ENCODE measurements at places on chromosomes 3 and 15. TPM values are rescaled to one million over a fixed set of nuclear protein-coding genes. Genes with fewer than 3 reads are reported as not detected.

The STOML1 gene
- total RNA-seq: 12.0 TPM

- DNase-seq: no peak
- no peak overlapping the region for H3K27ac ChIP-seq
- peaks cover 34% of the 10 kb centered on the region for H3K4me1 ChIP-seq
- no peak overlapping the region for H3K4me3 ChIP-seq
- no peaks in the 10 kb centered on the region for H3K27me3 ChIP-seq
- H3K36me3 ChIP-seq: no peaks in the 10 kb centered on the region
These were observed 98.1 kb downstream of the SEMA5B start for GRCh38 chr3:122929188-122930062.

DNA sequence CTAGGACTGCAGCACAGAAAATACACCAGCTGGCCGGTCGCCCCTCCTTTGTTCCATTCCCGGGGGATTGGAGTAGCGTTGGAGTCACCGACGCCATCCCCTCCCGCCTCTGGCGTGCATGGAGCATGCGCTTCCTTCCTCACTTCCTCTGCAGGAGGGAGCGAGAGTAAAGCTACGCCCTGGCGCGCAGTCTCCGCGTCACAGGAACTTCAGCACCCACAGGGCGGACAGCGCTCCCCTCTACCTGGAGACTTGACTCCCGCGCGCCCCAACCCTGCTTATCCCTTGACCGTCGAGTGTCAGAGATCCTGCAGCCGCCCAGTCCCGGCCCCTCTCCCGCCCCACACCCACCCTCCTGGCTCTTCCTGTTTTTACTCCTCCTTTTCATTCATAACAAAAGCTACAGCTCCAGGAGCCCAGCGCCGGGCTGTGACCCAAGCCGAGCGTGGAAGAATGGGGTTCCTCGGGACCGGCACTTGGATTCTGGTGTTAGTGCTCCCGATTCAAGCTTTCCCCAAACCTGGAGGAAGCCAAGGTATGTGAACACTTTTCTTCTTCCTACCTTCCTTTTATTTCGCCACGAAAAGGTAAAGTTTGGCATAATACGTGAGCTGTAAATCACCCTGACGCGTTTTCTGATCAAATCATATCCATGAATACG, at the start of gene SCG3:
TSS of gene SCG3 (plus strand) at position 201 of the 661 bp plus-strand sequence. CDS start at position 454, 253 bp downstream.
- peak; percentile 21 for DNase-seq
- H3K4me1 ChIP-seq: peaks cover 11% of the 10 kb centered on the region
- H3K27me3 ChIP-seq: peaks cover 22% of the 10 kb centered on the region
- H3K36me3 ChIP-seq: no peaks in the 10 kb centered on the region

- H3K4me3 ChIP-seq: no peak overlapping the region
- H3K4me1 ChIP-seq: peaks cover 44% of the 10 kb centered on the region
- H3K36me3 ChIP-seq: peaks cover 85% of the 10 kb centered on the region
- no peaks in the 10 kb centered on the region for H3K27me3 ChIP-seq
- peak; percentile 67 for DNase-seq
These were observed 38.2 kb downstream of the TGFBR2 start for GRCh38 chr3:30644615-30645014.

The SLC35G2 gene
- total RNA-seq: 7.6 TPM

DNA sequence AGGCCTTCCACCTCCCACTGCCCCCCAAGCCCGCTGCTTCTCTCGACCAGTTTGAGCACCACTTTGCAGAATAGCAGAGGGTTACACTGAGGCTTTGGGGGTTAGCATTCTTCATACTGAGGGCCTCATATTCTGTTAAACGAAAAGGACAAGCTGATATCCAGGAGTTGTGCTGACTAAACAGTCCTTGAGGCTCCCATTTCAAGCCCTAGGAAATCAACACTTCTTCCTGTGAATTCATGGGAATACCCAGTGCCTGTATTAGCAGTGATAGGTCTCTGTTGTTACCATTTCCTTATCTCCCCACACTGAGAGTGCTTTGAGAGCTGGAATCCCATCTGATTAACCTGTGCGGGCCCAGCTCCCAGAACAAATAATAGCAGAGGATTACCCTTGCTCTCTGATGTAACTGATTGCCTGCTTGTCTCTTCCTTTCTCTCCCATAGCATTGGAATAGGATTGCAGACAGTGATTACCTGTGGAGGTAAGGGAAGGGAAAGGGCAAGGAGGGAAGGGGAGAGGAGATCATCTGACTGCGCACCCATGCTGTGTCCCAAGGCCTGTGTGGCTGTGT, 930 bp downstream of the FBXW12 start:
- no peaks in the 10 kb centered on the region for H3K4me1 ChIP-seq
- H3K36me3 ChIP-seq: no peaks in the 10 kb centered on the region
- no peak overlapping the region for H3K27ac ChIP-seq
- H3K4me3 ChIP-seq: no peak overlapping the region

DNA sequence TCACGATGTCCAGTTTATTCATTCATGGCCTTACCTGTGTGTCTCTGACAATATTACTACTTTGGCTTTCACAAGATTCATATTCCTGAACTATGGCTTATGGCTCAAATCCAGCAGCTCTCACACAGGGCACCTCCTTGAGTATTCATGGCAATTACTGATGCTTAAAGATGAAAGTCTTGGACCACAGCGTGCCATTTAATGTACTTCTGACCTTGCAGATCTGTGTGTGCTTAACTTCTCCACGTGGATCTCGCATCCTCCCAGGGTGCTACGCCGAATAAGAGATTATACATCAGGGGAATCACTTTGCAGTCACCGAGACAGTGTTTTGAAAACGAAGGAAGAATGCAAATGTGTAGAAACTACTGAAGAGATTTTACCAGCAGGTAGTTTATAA, 147.5 kb downstream of the TNIK start:
- H3K4me3 ChIP-seq: no peak overlapping the region
- H3K36me3 ChIP-seq: no peaks in the 10 kb centered on the region
- DNase-seq: no peak
- H3K27me3 ChIP-seq: no peaks in the 10 kb centered on the region

GRCh38 chr3:32082721-32083120, 23.7 kb upstream of the GPD1L start:
- no peaks in the 10 kb centered on the region for H3K4me1 ChIP-seq
- no peak for DNase-seq
- H3K27ac ChIP-seq: no peak overlapping the region
- no peak overlapping the region for H3K4me3 ChIP-seq

DNA sequence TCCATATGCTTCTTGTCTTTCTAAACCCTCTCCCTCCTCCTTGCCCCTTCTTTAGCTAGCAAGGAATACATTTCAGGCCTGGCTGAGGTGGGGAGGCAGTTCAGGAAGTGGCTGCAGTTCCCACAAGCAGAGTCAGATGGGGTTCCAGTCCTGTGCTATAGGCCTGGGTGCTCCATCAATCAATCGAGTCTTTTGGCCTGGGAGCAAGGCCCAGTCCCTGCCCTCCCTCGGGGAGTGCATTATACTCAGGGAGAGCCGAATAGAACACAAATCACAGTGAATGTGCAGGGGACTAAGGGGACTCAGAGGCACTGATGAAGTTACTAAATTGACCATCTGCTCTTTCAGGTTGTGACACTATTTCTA, 58.0 kb upstream of the HERC1 start:
- H3K27ac ChIP-seq: no peak overlapping the region
- DNase-seq: no peak
- no peaks in the 10 kb centered on the region for H3K27me3 ChIP-seq
- no peak overlapping the region for H3K4me3 ChIP-seq
- no peaks in the 10 kb centered on the region for H3K36me3 ChIP-seq

- no peak overlapping the region for H3K27ac ChIP-seq
- no peaks in the 10 kb centered on the region for H3K27me3 ChIP-seq
- H3K4me1 ChIP-seq: peaks cover 1% of the 10 kb centered on the region
- no peaks in the 10 kb centered on the region for H3K36me3 ChIP-seq
These were observed 15.1 kb downstream of the BOC start for GRCh38 chr3:113226491-113226890.

GRCh38 chr3:38950581-38950980, 101.2 kb downstream of the SCN11A start:
- DNase-seq: no peak
- H3K4me1 ChIP-seq: no peaks in the 10 kb centered on the region
- H3K4me3 ChIP-seq: no peak overlapping the region
- peaks cover 29% of the 10 kb centered on the region for H3K27me3 ChIP-seq

- DNase-seq: no peak
- H3K27ac ChIP-seq: no peak overlapping the region
- H3K27me3 ChIP-seq: no peaks in the 10 kb centered on the region
- H3K4me1 ChIP-seq: no peaks in the 10 kb centered on the region
- H3K36me3 ChIP-seq: no peaks in the 10 kb centered on the region
- H3K4me3 ChIP-seq: no peak overlapping the region
These were observed 37.7 kb upstream of the NAALADL2 start for GRCh38 chr3:174821477-174821876.

The PLXNB1 gene
- 101 TPM for total RNA-seq

DNA sequence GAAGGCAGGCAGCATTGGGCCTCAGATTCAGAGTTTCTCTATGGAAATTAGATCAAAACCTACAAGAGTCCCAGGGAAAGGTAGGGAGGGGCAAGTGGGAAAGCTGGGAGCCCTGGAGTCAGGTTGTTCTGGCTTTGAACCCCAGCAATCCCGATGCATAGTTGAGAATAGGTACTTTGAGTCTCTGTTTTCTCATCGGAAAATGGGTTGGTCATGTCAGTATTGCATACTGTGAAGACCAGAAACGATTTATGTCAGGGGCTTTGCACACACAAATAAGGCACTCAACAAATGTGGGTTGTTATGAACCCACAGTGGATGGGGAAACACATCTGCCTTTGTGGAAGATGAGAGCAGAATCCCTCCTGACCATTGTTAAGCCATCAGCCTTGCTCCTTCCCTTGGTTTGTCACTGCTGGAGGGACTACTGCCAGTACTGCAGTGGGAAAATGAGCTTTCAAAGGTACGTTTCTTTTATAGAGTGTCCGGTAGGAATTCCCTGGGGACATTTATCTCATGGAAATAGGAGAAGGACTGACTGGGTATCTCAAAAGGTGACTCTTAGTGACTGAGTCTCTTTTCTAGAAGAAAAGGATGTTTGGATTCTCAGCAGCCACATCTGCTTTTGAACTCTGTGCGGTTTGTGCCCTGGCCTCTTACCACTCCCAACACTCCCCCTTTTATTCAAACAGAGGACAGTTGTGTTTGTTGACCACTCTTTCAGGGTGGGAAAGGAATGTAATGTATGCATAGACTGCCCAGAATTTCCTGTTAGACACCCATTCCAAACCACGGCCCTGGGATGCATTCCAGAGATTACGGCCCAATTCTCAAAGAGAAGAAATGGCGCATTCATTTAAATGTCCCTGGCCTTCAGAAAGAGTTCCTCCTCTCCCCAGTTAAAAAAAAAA, 54.6 kb upstream of the VILL start:
- no peaks in the 10 kb centered on the region for H3K36me3 ChIP-seq
- H3K4me1 ChIP-seq: peaks cover 47% of the 10 kb centered on the region
- H3K4me3 ChIP-seq: peak overlapping the region; percentile 33
- H3K27me3 ChIP-seq: no peaks in the 10 kb centered on the region

GRCh38 chr3:168888781-168889180, 774.7 kb downstream of the MECOM start:
- H3K27ac ChIP-seq: no peak overlapping the region
- DNase-seq: no peak
- H3K27me3 ChIP-seq: no peaks in the 10 kb centered on the region
- no peak overlapping the region for H3K4me3 ChIP-seq
- peaks cover 6% of the 10 kb centered on the region for H3K4me1 ChIP-seq

DNA sequence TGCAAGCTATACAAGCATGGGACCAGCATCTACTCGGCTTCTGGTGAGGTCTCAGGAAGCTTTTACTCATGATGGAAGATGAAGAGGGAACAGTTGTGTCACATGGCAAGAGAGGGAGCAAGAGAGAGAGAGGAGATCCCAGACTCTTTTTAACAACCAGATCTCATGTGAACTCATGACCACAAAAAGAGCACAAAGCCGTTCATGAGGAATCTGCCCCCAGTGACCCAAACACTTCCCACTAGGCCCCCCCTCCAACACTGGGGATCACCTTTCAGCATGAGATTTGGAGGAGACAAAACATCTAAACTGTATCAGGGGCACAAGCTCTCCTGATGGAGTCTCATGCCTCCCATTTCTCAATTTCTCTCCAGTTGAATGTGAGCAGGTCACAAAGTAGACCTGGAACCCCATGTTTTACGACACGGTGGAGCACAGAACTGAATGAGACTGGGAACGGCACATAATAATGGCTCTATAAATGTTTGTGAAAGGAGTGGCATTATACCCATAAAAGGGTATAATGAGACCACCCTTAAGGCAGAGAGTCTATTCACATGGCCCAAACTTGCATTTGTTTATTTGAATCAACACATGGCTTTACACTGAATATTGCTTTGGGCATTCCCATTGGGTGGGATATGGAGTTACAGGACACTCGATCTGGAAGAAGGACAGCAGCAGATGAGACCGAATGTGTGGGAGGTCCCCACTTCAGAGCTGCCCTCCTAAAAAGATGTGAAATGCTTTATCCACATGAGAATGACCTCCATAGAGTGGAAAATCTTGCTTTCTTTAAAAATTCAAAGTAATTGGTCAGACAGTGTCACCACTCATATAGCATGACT, 38.8 kb downstream of the IL16 start:
- no peak overlapping the region for H3K27ac ChIP-seq
- no peaks in the 10 kb centered on the region for H3K4me1 ChIP-seq
- H3K27me3 ChIP-seq: no peaks in the 10 kb centered on the region
- H3K4me3 ChIP-seq: no peak overlapping the region
- no peaks in the 10 kb centered on the region for H3K36me3 ChIP-seq

GRCh38 chr15:51172193-51172592, 77.5 kb upstream of the TNFAIP8L3 start:
- H3K4me3 ChIP-seq: no peak overlapping the region
- H3K36me3 ChIP-seq: no peaks in the 10 kb centered on the region
- H3K27me3 ChIP-seq: no peaks in the 10 kb centered on the region
- no peaks in the 10 kb centered on the region for H3K4me1 ChIP-seq

Data from MCF 10A (cell line).